ENCODE measurements at places on chromosomes 1 and 21. TPM values are rescaled to one million over a fixed set of nuclear protein-coding genes. Genes with fewer than 3 reads are reported as not detected.

Gene ZNF695
- polyA plus RNA-seq = 0.90 TPM

GRCh38 chr1:116855773-116856201 lies 53.9 kb upstream of the PTGFRN start:
- DNase-seq = no peak

DNA sequence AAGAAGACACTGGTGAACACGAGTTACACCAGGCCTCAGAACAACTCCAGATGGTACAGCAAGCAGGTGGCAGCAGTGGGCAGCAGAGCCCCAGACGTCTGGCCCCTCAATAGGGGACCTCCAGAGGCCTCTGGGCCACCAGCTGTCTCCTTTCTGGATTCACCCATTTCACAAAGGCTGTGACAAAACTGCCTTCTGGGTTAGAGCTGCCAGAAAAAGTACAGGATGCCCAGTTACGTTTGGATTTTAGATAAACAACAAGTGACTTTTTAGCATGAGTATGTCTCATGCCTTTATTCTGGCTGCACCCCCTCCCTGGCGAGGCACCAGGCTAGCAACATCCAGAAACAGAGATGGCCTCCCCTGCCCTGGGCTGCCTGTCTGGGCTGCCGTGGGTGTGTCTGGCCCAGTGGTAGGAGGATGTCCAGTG lies 30.1 kb downstream of the ITPKB start:
- DNase-seq = no peak

Gene ALX3
- polyA plus RNA-seq = not detected

Gene TMEM240
- 4.1 TPM for polyA plus RNA-seq

Gene TTC34
- 0.32 TPM for polyA plus RNA-seq

DNA sequence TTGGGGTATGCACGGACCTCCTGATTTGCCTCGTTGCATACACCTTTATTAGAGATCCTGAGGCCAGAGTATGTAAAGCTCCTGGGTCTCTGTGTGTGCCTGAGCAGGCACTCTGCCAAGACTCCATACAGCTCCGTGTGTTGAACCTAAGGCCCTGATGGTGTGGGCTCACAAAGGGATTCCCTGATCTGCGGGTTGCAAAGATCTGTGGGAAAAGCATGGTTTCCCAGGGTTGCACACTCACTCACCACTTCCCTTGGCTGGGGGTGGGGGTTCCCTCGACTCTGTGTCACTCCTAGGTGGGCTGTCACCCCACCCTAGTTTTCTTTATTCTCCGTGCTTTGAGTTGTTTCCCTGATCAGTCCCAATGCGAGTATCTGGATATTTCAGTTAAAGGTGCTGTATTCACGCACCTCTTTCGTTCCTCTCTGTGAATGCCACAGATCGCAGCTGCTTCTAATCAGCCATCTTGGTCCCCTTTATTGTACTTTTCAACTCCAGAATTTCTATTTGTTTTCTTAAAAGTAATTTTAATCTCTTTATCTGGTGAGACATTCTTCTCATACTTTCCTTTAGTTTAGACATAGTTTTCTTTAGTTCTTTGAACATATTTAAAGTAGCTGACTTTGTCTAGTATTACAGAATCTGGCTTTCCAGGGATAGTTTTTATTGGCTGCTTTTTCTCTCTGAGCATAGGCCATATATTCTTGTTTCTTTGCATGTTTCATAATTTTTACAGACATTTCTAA lies 39.0 kb upstream of the F3 start:
- no peak for DNase-seq

DNA sequence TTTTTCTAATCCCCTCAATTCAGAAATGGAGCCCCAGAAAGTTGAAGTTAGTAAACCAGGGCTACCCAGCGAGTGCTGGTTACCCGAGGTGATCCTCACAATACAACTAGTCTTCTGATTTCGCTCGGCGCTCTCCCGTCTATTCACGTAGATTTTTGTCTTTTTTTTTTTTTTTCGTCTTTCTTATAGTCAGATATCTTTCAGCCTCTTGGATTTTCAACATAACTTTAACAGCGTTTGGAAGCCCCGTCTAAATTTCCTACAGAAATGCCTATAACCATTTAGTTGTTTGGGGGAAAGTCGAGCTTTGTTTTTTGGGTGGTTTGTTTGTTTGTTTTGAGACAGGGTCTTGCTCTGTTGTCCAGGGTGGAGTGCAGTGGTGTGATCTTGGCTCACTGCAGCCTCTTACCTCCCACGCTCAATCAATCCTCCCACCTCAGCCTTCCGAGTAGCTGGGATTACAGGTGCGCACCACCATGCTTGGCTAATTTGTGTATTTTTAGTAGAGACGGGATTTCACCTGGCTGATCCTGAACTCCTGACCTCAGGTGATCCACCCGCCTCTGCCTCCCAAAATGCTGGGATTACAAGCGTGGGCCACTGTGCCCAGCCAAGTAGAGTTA lies 818 bp upstream of the TMEM50B start:
- DNase-seq = no peak

- DNase-seq = no peak
These were observed 311.8 kb downstream of the PLPP3 start for GRCh38 chr1:56267611-56268010.

DNA sequence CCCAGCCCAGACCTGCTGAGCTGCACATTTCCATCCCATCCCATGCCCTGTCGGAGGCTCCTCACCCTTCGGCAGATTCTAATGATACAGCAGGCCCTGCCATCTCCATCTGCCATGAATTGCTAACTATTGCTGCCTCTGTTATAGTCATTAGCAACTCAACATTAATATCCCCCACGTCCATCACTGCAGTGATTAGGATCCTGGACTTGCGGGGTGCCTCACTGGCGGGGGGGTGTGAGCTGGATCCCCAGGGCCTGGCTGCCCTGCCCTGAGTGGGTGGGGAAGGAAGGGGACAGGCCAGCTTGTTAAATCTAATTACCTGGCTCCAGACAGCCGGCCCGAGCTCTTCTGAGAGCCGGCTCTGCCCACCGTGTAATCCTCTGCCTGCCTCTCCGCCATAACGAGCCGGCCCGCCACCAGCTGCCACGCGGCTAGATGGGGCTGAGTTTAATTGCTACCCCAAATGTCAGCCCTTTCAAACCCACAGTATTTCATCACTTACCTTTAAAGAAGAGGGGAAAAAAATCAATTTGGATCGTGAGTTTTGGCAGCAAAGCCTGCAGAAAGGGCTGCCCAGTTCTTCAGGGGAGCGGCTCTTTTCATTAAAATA lies 227.3 kb upstream of the CSF3R start:
- DNase-seq = no peak
